Muscle of arm (tissue), 14 donors: ENCODE measurements at places on chromosomes 2 and 18. TPM values are rescaled to one million over a fixed set of nuclear protein-coding genes. Genes with fewer than 3 reads are reported as not detected.
A peak's percentile ranks its signal among the peaks of the same experiment; 100 is the strongest.

The RAD51AP2 gene
- polyA plus RNA-seq: 0.08 TPM

The CCDC68 gene
- polyA plus RNA-seq: not detected

The DUSP19 gene
- not detected for polyA plus RNA-seq

The ABCB6 gene
- polyA plus RNA-seq: 31.4 TPM

The MFSD2B gene
- polyA plus RNA-seq: not detected

DNA sequence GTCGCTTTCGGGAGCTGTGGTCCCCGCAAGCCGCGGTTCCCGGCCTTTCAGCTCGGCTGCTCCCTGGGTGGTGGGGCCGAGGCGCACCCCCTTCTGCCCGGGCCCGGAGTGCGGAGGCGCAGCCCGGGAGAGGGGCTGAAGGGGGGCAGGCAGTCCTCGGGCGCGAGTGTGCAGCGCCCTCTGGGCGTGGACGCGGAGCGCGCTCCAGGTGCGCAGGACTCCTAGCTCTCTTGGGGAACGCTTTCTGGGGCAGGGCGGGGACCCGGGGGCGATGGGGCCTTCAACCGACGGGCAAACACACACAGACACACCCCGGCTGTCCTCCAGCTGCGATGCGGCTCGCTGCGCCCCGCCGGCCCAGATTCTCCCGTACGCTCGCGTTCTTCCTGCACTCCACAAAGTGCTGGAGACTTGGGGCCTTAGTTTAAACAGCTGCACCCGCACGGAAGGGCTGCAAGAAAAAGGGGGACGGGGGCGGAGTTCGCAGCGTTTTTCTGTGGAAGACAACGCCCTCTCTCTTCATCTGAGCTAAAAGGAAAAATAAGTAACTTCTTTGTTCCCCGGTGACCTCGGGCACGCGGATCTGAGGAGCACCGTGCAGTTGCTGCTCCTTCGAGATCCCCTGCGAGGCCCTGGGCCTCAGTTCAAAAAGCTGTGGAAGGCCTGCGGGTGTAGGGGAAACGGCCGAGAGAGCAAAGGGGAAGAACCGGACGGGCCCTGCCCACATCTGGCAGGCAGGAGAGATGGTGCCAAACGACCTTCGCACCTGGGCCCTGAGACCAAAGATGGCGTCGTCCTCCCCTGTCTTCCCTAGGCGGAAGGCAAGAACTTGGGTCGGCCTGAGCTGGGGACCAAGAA is 593 bp upstream of the SDC1 start:
- peak; percentile 64 for DNase-seq

- no peak for DNase-seq
These were observed 848 bp downstream of the VRK2 start for GRCh38 chr2:58047373-58047935.

- DNase-seq: no peak
These were observed 137.0 kb upstream of the NCKAP5 start for GRCh38 chr2:133705287-133705686.

DNA sequence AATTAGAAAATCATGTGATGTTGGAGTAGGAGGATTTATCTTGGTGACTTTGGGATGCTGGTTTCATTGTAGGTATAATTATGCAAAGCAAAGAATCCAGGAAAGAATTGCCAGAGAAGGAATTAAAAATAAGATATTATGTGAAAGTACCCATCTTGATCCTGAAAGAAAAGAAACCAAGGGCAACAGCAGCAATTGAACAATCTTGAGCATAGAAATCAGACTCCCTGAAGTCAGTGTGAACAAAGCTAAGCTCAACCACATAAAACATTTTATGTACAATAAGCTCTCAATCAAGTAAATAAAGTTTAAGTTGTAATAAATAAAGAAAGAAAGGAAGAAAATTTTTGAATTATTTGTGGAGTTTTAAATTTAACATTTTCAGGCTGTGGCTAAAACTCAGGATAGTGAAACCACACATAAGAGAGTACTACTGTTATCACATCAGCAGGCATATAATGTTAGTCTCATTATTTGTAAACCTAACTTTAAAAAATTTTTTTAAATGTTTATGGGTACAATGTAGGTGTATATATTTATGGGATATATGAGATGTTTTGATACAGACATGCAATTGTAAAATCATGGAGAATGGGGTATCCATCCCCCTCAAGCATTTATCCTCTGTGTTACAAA is 32.8 kb upstream of the GPR55 start:
- no peak for DNase-seq

DNA sequence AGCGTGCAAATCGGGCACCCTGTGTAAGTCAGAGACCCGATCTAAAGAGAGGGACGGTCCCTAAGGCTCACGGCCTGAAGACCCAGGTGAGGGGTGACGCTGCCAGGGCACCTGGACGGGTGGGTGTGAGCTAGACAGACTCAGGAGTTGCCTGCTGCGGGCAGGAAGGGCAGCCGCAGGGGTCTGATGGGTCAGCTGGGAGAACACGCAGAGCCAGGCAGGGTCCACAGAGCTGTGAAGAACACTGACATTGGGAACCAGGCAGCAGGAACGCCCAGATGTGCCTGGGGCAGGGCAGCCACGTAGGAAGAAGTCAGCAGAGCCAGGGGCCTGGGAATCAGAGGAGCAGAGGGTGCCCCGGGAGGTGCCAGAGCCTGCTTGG is 25.9 kb downstream of the HDAC4 start:
- DNase-seq: no peak

DNA sequence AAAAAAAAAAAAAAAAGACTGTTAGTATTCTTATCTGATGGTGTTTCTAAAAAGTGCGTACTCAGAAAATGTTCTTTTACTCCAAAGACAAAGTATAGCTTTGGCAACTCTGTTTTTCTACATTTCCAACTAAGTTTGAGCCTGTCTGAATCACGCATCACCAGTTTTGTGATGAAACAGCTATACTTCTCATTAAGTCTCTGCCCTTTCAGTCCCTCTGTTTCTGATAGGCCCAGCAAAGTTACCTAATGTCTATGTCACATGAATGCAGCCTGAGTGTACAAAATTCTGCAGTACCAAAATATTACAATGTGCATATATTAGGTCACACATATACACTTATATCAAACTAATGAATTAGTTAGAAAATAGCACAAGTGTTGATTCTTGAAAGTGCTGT is 22.4 kb downstream of the TWSG1 start:
- no peak for DNase-seq

GRCh38 chr18:55477860-55478581 is 110.0 kb downstream of the TCF4 start:
- peak; percentile 72 for DNase-seq
